ENCODE measurements at places on chromosomes 16 and 17.

GRCh38 chr17:20232611-20233010, 223.5 kb downstream of the SPECC1 start:
- DNase-seq, result no peak

- DNase-seq, result peak; percentile 41
Measured at GRCh38 chr17:39704821-39705551, 5.1 kb downstream of the ERBB2 start.

DNA sequence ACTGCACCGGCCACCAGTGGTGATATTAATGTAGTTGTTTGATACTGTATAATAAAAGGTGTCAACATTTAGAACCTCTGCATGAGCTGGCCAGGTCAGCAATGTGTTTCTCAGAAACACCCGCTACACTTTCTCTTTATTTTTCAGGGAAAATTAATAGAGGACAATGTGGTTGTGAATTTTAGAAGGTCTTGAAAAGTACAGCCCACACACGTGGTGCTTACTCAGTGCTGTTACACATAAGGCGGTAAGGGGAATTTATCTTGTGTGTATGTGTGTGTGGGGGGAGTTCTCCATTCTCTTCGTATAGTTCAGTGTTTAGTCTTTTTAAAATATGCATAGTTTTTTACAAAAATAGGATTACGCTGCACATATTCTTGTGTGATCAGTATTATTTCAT, 4.4 kb upstream of the ZFP1 start:
- DNase-seq, result no peak

- DNase-seq, result peak; percentile 95
Measured at GRCh38 chr16:30953511-30954124, 3.9 kb upstream of the SETD1A start.

GRCh38 chr16:5490499-5490898, 392.9 kb upstream of the EEF2KMT start:
- peak; percentile 85 for DNase-seq

GRCh38 chr16:29745121-29745852, 503 bp downstream of the C16orf54 start:
- DNase-seq, result peak; percentile 35

DNA sequence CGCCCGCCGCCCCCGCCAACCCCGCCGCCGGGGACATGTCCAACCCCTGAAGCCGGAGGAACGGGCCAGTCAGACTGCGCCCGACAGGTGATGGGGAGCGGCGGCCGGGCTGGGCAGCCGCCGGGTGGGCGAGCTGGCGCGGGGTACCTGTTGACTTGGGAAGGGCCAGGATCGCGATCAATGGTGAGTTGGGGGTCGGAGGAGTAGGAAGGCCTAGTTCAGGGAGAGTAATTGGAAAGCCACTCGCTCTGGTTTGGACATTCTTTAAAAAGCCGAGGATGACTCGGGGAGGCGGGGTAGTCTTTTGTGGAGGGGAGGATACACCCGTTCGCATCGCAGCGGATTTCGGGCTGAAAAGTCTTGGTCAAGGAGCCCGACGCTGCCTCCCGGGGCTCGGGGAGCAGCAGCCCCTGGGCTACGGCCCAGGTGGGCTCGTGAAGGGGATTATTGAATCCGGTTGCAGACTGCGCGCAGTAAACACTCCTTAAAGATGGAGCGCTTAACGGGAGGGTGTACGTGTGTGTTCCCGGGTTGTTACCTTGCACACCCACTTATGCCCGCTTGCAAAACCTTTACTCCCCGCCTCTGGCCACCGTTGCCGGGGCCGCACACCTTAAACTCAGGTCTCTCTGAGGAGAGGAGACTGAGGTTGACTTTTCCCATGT, 123.8 kb downstream of the GOSR1 start:
- peak; percentile 27 for DNase-seq

- DNase-seq, result peak; percentile 53
Measured at GRCh38 chr17:67718325-67718941, 697 bp downstream of the NOL11 start.

- peak; percentile 82 for DNase-seq
Measured at GRCh38 chr16:89958068-89958467, 9.5 kb downstream of the DEF8 start.

GRCh38 chr17:80883831-80884735, 107.6 kb upstream of the CHMP6 start:
- DNase-seq, result no peak

DNA sequence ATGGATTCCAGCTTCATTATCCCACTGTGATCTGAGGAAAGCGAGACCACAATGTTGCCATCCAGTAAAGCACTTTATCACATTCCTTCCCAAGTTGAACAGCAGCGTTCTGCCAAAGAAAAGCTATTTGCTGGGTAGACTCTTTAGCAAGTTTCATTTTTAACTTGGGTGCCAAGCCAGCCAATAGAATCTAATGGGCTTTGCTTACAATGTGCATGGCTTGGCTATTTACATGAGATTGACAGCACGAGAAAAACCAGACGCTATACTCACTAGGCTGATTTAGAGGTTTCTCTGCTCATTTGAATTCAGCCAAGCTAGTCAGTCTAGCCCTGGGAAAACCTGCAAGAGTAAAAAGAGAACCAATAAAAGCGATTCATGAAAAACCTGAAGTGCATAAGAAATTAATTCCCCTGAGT, 108.9 kb downstream of the CDH13 start:
- DNase-seq, result no peak

DNA sequence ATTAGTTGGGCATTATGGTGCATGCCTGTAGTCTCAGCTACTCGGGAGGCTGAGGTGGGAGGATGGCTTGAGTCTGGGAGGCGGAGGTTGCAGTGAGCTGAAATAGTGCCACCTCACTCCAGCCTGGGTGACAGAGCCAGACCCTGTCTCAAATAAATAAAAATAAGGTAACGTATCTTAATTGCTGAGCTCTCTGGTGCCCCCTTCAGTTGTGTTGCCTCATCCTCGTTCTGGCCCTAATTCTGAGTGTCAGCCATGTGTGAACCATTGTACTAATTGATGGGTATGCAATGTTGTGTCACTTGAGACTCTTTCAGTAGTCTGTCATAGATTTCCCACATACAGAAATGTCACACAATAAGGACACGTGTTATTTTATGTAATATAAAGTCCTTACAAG, 363.1 kb upstream of the RBFOX1 start:
- DNase-seq, result peak; percentile 1

DNA sequence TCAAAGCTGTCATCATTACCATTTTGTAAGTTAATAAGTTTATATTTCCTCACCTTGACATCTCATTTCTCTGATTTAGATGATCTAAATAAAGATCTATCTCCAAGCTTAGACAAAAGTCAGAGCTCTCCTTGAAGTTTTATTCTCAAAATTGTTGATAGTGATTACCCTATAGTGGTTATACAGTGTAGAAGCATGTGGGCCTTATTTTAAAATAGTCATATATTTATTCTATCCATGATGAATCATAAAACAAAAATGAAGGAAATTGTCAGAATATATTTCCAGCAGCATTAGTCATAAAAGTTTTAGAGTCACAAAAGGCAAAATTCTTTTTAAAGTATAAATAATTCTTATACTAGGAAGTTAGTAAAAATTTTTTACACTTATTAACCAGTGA, 49.0 kb downstream of the RHOT1 start:
- no peak for DNase-seq

DNA sequence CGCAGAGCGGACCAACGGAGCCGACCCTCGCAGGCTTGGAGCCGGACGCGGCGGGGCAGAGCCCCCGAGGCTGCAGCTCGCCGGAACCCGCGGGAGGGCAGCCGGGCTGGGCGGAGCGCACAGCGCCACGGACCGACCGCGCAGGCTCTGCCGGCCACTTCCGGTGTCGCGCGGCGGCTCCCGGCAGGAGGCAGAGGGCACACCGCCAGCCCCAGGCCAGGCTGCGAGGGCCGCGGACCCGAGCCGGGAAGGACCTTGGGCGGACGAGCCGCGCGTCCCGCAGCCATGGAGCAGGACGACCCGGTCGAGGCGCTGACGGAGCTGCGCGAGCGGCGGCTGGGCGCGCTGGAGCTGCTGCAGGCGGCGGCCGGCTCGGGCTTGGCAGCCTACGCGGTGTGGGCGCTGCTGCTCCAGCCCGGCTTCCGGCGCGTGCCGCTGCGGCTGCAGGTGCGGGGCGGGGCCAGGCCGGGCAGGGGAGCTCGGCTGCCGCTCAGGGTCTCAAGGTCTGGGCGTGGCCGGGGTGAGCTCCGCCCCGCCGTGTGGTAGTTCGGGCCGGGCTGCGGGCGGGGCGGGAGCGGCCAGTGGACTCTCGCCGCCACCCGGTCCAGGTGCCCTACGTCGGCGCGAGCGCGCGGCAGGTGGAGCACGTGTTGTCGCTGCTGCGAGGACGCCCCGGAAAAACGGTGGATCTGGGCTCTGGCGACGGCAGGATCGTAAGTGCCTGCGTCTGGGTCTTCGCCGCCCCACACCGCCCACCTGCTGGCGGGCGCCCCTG, at the start of gene ANTKMT:
ANTKMT (plus strand) TSS at position 157 of the 775 bp plus-strand sequence; CDS start at position 286, 129 bp downstream.
- peak; percentile 97 for DNase-seq

DNA sequence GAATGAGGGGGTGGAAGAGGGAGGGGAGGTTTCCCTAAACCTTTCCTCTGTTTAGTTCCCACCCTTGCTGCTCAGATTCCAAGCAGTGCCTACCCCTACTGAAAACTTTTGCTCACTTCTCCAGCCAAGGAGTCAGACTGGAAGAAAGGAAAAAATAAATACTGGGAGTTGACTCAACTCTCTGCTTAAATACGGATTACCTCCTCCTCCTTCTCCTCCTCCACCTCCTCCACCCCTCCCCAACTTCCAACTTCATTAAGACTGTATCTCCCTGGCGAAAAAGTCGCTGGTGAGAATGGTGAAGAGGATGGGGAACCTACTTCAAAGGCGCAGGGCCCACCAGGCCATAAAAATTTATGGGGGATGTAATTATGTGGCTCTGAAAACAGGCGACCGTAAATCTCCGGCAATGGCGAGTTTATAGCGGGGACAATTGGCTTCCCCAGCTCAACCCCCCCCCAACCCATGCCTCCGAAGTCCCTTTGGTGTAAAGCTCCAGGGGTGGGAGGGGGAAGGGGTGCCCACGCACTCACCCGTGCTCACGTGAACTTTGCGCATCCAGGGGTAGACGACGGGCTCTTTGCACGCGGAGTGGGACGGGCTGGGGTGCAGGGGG, 712 bp downstream of the HOXB4 start:
- no peak for DNase-seq

- DNase-seq, result peak; percentile 37
Measured at GRCh38 chr16:3487521-3488410, 7.5 kb downstream of the C16orf90 start.

DNA sequence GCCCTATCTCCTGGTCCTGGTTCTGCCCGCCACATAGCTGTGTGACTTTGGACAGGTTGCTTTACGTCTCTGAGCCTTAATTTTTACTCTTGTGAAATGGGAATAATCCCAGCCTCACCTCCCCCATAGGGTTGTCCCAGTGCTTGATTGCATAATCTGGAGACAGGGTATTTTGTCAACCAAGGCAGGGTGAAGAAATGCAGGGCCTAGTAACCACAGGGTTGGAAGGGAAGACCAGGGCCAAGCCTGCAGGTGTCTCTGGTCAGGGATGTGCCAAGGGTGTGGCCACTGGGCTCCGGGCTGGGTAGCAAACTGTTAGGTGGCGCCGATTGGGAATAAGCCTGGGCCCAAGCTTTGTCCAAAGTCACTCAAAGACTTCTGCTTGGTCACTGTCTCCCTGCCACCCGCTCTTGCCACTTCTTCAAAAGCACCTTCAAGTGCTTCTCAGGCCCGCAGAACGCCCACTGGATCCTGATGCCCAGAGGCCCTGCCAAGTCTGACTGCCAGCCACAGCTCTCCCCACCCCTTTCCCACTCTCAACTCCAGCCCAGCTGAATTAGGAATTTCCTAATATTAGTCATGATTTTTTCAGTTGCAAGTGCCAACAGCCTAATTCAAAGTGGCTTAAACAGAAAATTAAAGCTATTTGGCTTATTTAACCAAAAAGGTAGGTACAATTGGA, 20.6 kb upstream of the COL1A1 start:
- no peak for DNase-seq

DNA sequence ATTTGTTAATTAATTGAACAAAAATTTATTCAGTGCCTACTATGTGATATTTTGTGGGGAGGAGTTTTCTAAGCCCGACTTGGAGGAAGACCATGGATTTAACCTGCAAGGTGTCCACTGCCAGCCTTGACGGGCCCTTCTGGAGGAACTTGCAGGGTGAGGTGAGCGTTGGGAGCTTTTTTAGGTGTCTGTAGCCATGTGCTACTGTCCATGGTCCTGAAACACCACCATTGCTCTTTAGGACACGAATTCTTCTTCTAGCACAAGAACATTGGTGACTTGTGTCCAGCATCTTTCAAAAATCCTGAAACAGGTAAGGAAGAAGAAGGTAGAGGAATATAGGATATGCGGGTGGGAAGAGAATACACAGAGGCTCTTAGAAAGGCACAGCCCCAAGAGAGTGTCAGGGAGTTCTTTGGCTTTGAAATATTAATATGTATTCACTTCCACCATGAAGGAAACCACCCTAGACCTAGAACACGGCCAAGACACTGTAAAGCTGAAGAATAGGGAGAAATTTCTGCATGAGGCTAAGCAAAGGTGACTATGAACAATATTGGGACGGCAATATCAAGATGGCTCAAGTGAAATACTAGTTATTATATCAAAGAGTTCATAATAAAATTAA, 27.9 kb upstream of the OR4D1 start:
- DNase-seq, result peak; percentile 89

- DNase-seq, result no peak
Measured at GRCh38 chr16:70746040-70746707, 54.8 kb downstream of the VAC14 start.

DNA sequence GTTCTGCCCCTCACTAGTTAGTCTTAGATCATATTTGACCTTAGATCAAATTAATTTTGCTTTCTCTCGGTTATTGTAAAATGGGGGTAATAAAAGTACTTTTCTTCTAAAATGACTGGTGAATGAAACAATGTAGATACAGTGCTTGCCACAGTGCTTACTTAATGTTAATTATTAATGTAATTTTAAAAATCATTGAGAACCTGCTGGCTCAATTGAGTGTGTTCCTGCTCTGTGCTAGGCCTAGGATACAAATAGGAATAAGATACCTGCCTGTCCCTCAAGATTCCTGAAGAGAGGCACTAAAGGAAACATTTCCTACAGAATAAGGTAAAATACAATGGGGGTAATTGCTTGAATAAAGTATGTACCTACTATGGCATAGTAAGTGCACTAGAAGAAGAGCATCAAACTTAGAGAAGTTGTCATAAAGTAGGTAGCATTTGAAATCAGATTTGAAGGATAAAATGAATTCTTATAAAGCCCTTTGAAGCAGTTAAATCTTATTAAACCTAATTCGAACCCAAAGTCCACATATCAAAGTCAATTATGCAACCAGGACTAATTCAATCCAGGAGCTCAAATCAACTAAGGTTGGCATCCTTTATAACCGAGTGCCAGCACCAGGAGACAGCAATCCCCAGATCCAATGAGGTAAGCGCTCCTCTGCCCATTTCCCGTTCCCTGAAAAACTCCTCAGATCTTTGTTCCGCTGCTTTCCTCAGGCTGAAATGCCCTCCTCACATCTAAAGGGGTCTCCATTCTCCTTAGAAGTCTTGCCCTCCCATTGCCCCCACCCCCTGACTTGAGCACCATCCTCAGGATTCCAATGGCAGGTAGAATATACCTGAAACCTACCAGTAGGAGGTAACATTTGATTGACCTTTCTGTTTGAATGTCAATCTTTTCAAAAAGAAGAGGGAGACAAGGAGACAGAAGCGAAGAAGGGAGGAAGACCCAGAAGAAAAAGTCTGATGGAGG, 2.4 kb upstream of the MED13 start:
- peak; percentile 66 for DNase-seq

- DNase-seq, result no peak
Measured at GRCh38 chr17:46764709-46765401, 53.6 kb downstream of the WNT3 start.
